EL (cell line): ENCODE measurements at places on chromosomes 2 and 18.
A peak's percentile ranks its signal among the peaks of the same experiment; 100 is the strongest.

DNA sequence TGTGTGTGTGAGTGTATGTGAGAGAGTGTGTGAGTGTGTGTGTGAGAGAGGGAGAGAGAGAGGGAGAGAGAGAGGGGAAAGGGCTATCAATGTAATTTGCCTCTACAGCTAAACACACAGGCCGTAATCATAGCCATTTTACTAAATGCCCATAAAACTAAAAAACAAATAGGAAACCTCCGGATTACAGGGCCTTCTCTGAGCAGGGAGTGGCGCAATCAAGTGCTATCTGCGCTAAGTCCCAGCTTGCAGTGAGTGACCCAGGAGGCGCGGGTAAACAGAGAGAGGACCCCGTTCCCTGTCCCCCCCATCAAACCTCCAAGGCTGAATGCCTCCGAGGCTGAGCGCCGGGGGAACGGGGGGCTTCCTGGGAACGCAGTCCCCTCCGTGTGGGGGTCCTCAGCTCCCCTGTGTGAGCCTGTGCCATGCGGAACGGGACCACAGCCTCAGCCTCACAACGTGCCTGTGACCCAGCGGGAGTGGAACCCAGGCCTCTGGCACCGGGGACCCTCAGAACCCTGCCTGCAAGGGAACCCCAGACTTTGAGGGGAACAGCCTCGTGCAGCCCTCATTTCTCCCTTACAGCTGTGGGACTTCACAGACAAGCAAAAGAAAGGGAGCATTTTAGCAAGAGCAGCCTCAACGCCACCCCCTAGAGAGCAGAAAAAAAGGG lies 54.7 kb upstream of the ID2 start:
- no peak for DNase-seq

GRCh38 chr18:4157352-4157751 lies 297.8 kb downstream of the DLGAP1 start:
- no peak for DNase-seq

DNA sequence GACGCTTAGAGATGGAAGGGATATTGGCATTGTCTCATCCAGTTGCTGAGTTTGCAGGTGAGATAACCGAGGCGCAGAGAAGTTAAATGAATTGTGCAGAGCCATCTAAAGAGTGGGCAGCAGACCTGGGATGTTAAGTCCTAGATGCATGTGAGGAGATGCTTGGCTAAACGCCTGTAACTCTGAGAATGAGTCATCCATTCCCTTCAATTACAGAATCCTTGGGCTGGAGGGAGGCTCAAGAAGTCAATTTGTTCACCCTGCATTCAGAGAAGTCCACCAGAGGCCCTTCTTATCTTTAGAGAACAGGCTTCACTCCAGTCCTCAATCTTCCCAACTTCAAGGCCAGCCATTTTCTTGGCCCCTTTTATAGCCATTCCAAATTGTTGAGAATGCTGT lies 1.6 kb downstream of the EHD3 start:
- peak; percentile 86 for DNase-seq

GRCh38 chr2:237431837-237432236 lies 17.9 kb upstream of the COL6A3 start:
- DNase-seq = no peak

GRCh38 chr2:43405829-43406228 lies 179.4 kb upstream of the ZFP36L2 start:
- no peak for DNase-seq

DNA sequence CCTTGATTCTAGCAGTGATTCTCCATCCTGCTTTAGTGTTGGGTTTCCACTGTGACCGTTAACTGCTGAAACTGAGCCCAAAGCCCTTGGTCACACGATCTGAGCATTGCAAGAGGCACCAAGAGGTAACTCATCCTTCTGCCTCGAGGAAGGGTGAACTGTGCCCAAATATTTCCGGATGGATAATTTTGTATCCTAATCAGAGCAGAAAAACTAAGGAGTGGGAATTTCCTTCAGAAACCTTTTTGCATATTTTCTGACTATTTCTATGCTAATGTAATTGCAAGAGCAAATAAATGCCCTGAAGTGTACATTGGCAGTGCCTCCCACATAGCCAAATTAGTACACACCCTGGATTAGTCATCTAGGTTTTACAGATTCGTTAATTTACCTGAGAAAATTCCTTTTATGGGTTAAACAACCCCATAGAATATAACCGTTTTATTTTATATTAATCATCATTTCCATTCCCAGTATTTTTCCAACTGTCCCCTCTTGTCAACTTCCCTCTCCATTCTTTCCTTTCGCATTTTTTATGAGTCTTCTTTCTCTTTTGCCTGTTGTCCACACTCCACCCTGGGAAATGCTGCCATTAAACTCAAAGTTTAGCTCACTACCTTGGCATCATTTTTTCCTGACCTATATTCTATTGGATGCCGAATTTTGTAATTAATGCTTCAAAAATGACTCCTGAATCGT lies 31.7 kb upstream of the COBLL1 start:
- no peak for DNase-seq

DNA sequence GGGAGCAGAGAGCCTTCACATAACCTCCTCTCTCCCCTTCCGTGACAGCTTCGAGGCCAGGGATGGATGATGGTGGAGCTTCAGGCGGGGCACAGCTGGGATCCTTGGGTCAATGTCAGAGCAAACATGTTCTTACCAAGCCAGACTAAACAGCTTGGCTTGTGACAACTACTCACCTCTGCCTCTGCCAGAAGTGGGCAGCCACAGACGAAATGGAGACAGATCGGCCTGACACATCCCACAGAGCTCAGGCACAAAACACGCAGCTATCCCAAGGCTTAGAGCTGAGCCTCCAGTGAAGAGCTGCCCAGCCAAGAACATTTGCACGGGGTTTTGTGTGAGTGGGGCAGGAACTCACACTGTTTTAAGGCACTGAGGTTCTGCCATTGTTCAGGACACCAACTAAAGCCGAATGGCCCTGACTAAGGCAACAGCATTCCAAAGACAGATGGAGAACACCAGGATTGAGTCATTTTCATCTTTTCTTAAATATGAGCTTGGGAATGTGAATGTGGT lies 12.8 kb downstream of the PXDN start:
- peak; percentile 87 for DNase-seq

- no peak for DNase-seq
These were observed 934.1 kb upstream of the KLHL29 start for GRCh38 chr2:22450831-22451230.

- DNase-seq = peak; percentile 64
These were observed 9.8 kb downstream of the MALL start for GRCh38 chr2:110105608-110106467.

DNA sequence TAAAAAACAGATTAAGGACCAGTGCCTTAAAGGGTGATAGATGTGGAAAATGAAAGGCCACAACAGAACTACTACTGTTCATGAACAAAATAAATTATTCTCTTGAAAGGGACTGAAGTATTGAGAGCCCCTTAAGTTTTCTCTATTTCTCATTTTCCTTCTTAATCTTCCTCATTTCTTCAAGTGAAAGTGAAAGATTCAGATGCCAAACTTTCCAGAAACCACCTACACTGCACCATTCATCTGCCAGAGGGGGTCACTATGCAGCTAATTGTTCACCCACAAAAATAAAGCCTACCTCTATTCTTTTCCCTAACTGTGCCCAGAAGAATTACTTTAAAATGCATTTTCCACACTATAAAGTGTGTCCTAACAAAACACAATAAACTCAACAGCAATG lies 140.1 kb downstream of the NR4A2 start:
- DNase-seq = no peak

- DNase-seq = no peak
These were observed 36.0 kb downstream of the SERTAD2 start for GRCh38 chr2:64617631-64618151.

DNA sequence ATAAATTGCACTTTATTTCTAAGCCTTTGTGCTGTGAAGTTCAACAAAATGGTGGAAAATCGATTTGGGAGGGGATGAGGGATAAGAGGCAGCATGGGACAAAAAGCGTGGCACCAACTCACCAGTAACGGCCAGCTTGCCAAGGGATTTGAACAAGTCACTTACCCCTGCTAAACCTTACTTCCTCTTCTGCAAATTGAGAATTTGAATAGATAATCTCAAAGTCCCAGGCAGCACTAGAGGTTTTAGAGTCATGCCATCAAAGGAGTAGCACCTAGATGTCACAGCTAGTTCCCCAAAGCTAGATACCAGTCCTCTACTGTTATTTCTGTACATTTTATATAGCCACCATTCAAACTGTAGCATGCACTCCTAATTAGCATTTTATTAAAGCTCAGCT lies 83.7 kb upstream of the VRK2 start:
- DNase-seq = no peak

DNA sequence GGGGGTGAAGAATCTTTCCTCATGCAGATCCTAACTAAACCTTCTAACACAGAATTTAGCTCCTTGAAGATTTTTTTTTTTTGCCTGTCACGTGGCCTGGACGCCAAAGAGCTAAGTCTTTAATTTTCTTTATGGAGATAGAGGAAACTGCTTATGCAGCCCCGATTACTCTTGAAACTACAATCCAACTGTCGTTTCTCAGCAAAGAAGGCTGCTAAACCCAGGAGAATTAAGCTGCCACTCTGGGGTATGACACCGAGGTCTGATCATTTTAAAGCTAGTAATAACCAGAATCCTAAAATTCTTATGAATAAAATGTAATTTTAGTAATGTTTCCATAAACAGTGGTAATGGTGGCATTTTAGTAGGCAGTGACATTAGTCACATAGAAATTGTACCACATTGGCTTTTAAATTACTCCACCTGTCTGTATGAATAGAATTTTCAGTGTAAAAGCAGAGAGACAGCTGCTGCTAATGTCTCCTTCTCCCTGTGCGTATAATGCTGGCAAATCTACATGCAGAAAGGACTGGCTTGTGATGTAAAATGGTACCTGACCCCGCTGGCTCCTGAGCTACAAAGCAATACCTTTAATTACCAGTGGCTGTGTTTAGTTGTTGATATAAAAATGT lies 86.5 kb downstream of the MEIS1 start:
- no peak for DNase-seq

DNA sequence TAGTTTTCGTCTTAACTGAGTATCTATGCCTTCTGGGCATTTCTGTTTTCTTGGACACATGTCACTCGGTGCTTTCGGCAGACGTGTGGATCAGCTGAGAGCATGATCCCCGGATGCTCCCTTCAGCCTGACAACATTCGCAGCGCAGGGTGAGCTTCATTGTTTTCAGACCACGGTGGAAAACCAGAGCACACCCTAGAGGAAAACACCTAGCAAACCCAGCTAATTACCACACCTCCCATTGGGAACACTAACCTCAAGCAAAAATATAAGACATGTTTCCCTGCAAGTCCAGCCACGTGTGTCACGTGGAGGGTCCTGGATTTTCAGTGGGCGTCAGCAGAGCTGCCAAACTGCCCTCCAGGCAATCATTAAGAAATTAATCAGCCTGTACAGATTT lies 31.0 kb downstream of the ANKRD29 start:
- DNase-seq = no peak

DNA sequence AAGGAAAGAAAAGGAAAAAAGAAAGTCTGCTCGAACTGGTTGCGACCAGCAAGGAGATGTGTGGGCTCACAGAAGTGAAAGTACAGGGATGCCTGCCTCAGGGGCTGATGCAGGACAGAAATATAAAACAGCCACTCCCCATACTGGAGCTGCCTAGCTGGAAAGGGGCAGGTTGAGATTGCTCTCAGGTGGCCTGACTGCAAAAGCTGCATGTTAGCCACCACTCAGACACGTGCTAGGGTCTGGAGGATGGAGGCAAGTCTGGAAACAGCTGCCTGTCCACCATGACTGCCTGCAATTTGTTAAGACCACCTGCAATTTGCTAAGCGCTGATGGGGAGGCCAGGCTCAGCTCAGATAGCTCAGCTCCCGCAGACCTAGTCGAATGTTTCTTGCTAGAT lies 17.9 kb downstream of the B3GNT7 start:
- DNase-seq = no peak

DNA sequence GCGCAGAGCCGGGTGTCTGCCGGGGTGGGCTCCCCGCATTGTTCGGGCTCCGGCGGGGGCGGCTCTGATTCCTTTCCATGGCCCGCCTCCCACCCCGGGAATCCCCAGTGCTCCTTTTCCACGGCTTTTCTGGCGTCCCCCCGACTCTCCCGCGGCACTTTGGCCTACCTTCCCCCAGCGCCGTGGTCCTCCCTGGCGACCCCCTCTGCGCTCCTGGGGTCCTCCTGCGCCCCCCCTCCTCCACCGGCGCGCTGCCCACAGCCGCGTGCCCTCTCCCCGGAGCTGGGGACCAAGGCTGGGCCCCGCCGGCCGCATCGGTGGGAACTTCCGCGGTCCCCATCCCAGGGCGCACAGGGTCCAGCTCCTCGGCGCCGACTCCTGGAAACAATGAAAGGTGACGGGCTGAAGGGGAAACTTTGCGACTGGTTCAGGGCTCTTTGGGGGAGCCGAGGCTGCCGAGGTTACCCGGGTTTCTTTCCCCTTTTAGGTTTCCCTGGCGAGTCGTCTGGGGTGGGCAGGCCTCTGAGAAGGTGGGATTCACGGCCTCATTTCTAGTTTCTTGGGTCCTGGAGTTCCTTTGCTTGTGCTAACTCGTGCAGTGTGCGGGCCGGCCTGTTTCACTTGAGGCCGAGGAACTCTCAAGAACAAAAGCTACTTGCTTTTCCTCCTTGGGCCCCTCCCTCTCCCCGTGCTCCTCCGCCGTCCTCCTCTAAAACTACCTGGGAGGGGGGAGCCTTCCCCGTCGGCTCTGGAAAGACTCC lies 2.2 kb downstream of the TGIF1 start:
- DNase-seq = peak; percentile 61

DNA sequence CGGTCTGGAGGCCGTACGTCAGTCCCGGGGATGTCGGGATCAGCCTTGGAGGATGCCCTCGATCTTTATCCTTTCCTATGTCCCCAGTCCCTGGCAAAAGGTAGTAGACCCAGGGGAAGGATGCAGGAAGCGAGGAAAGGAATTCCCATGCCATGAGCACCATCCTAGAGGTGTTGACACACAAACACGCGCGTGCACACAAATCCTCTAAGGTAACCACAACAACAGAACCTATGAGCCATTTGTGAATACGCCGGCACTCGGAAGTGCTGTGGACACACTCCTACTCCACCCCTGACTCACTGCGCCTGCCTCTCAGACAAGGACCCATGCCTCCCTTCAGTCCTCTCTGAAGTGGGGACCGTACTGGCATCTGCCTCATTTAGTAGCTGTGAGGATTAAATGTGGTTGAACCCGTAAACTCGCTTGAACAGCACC lies 11.3 kb upstream of the MLPH start:
- peak; percentile 65 for DNase-seq

- peak; percentile 9 for DNase-seq
These were observed 595 bp downstream of the PARD6G start for GRCh38 chr18:80246445-80247392.

DNA sequence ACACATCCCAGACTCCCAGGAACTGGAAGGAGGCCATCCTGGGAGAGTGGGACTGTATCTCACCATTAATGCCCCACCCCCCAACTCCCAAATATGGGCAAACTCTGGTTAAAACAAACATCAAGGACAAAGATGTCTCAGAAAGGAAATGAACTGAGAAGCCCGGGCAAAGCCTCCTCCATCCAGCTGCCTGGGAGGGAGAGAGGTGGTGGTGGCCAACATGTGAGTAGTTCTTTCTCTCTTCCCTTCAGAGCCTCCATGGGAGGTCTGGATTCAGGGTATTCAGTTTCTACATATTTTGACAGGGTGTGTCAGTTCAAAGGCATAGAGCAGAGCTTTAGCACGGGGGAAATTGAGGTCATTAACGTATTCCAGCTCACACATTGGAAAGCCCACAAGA lies 57.5 kb downstream of the CXCR4 start:
- DNase-seq = no peak

- no peak for DNase-seq
These were observed 16.1 kb downstream of the C1D start for GRCh38 chr2:68046642-68047240.

GRCh38 chr2:67256892-67257291 lies 140.2 kb upstream of the ETAA1 start:
- peak; percentile 69 for DNase-seq

- no peak for DNase-seq
These were observed 118.9 kb upstream of the FOSL2 start for GRCh38 chr2:28273751-28274150.
